ENCODE measurements at places on chromosomes 7 and 10.

DNA sequence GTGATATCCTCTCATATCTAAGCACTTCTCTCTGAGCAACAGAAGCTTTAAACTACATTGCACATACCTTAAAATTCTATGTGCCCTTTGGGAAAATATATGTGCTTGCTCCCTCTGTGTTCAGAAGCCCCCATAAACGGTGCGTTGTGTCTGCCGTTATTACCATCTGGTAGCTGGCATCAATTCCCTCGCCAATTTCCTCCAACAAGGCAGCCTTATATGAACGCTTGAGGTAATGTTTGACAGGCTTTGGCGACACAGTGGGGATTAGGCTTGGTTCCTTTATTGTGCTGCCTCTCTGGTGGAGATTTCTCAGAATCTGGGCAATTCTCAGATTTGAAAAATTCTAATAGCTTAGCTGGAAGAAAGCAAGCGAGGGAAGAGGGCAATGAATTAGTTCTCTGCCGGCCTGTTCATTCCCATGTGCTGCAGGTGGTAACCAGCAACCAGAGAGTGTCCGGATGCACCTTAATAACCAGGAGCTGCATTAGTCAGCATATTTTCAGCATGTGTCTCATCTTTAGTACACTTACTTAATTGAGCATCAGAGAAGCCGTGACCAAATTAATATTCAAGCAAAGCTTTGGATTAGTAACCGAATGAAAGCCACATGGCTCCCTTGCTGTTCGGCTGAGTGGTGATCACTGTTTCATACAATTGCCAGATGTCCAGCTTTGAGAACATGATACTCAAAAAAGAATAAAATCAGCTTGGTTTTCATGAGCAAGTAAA lies 7.3 kb upstream of the PPP1R17 start:
- no peak for DNase-seq

- DNase-seq: peak; percentile 31
These were observed 24.5 kb downstream of the RNF32 start for GRCh38 chr7:156665101-156665500.

DNA sequence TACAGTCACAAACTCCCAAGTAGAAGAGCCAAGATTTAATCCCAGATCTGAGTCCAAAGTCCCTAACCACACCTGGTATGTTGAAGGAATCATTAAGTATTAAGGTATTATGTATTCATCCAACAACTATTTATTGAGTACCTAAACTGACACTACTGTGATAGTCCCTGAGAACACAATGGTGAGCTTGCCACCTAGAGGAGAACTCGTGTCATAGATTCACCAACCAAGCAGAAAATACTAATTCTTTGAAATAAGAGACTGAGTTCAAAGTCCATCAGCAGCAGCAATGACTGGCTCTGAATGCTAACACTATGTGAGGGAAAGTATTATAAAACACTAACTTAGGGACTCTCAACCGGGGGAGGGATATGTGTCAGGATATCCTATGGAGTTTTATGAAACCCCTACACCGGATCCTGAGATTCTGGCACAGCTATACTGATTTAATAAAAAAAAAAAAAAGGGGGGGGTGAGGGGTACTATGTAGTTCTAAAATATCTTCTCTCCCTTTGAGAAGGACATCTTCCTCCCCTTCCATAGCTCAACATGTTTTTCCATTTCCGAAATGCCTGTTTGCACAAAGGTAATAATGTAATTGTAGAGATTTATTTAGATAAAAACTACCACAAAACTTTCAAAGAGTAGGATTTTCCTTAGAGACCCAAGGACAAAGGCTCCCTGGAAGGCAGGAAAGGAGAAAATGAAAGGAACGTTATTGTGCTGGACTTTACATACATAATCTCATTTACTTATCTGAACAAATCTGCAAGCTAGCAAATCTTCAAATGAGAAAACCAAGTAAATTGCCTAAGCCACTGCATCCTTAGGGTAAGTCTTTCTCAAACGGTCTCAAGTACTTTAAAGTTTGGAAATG lies 1.6 kb downstream of the NCOA4 start:
- peak; percentile 76 for DNase-seq

DNA sequence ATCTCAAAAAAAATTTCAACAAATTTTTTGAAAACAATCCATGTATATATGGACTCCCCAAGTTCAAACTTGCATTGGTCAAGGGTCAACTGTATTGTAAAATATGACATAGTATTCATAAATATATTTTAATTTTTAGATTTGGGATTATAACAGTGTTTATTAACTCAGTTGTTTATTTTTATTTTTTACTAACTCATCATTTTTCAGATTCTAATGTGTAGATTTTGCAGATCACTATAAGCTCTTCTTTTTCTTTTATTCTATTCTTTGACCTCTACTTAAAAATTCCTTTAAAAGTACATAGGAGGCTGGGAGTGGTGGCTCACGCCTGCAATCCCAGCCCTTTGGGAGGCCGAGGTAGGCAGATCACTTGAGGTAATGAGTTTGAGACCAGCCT lies 8.7 kb downstream of the MEIG1 start:
- no peak for DNase-seq

- DNase-seq: peak; percentile 39
These were observed 51.7 kb downstream of the HSPA12A start for GRCh38 chr10:116690356-116691322.

DNA sequence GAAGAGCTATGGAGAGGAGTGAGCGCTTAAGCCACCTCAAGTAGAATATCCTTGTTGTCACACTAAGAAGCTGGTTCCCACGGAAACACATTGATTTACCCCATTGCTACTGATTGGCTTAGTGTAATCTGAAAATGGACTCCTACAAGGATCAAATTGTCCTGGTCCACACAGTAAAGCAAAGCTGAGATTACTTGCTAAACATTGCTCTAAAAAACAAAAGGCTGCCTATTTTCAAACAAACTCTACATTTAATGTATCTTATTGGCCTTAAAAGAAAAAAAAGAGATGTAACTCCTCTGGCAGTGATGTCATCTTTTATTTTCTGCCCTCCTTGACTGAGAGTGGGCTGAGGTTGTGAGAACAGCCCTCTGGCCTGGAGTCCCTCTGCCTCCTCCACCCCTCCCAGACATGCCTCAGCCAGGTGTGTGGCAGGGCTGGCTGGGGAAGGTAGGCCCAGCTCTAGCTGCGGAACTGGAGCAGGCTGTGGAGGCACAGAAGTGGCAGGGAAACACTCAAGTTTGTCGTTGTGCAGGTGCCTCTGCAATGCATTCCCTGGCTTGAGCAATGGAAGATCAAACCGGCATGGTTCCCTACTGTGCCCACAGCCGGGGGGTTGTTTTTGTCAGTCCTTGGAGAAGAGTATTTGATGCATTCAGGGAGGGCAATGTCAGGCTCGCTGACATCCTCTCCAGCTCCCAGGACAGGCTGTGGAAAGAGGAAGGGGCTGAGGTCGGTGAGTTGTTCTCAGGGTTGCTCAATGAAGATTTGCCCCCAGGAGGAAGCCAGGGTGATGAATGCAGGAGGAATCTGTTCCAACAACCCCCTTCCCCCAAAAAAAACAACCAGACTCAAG lies 9.1 kb downstream of the KLF6 start:
- DNase-seq: peak; percentile 82

- no peak for DNase-seq
These were observed 7.4 kb upstream of the PWWP2B start for GRCh38 chr10:132389433-132390169.

- DNase-seq: no peak
These were observed 182.9 kb downstream of the PTPN20 start for GRCh38 chr10:47094126-47094525.

DNA sequence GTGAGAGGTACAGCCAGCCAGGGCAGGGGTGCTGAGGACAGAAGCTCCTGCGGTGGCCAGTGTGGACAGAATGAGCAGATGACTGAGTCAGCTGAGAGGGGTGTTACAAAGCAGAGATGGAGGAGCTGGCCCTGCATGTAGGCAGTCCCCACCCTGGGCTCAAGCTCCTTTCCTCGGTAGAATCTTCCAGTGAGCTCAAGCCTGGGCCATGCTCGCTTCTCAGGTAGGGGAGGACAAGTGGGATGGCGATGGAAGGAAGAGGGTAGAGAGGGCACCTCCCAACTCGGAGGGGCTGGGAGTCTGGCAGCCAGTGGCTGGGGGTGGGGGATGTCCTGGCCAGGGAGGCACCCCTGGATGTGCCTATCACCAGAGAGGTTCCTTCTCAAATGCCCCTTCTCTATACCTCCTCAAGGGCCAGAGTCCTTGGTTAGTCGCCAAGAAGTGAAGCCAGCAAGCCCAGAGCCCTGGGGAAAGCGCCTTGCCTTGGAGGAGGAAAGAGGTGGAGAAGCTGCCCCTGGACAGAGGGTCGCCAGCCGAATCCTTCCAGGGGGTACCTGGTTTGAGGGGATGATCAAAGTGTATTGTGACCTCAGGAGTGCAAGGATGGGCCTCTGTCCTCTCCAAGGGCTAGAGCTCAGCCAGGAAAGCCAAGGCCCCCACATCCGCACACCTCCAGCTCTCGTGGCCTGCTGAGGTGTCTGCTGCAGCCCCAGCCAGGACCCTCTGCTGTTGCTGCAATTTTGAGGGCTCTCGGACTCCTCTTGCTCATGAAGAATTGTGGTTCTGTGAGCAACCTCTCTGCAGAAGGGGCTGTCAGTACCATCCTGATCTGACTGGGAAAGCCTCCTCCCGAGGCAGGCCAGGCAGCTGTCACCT lies 88.6 kb upstream of the MACROH2A2 start:
- DNase-seq: no peak

GRCh38 chr10:71528371-71529206 lies 131.9 kb downstream of the CDH23 start:
- peak; percentile 54 for DNase-seq

- peak; percentile 44 for DNase-seq
These were observed 17.3 kb downstream of the TPK1 start for GRCh38 chr7:144818511-144818910.

GRCh38 chr7:102208826-102209225 lies 77.8 kb upstream of the SH2B2 start:
- no peak for DNase-seq
